ENCODE measurements at places on chromosomes 16 and 17.

GRCh38 chr16:64217789-64218535 is 903.9 kb downstream of the CDH11 start:
- DNase-seq: no peak

GRCh38 chr17:17186051-17186450 is 20.1 kb downstream of the PLD6 start:
- DNase-seq: no peak

GRCh38 chr17:55458978-55459377 is 37.3 kb upstream of the MMD start:
- no peak for DNase-seq

- DNase-seq: no peak
Observed at GRCh38 chr16:53713403-53714204, 9.6 kb downstream of the FTO start.

DNA sequence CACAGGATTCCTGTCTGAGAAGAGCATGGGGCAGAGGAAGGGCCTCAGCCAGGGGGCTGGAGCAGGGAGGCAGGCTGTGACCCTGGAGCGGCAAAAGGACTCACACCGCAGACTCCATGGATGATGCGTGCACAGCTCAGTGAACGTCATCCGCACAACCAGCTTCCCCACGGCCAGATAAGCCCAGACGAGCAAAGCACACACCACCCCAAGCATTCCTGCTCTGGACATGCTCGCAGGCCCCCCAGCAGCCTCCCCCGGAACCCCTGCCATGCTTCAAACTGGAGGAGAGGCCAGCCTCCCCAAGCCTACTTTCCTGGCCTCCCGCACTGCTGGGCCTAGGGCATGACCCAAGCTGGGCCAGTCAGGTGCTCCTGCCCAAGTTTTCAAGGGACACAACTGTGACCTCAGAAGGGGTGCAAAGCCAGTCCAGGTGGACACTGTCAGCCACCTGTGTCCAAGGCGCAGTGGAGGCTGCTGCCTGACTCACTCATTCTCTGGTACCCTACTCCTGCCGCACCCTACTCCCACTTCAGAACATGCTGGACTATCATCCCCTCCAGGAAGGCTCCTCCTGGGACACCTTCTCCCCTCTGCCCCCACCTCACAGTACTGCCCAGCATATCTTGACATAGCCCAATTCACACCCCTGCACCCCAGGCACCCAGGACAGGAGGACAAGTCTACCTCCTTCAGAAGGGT is 4.8 kb downstream of the BCAR1 start:
- DNase-seq: no peak

GRCh38 chr17:58679263-58680037 is 12.4 kb downstream of the TEX14 start:
- DNase-seq: peak; percentile 22

GRCh38 chr16:3948378-3948995 is 68.0 kb upstream of the CREBBP start:
- DNase-seq: no peak

DNA sequence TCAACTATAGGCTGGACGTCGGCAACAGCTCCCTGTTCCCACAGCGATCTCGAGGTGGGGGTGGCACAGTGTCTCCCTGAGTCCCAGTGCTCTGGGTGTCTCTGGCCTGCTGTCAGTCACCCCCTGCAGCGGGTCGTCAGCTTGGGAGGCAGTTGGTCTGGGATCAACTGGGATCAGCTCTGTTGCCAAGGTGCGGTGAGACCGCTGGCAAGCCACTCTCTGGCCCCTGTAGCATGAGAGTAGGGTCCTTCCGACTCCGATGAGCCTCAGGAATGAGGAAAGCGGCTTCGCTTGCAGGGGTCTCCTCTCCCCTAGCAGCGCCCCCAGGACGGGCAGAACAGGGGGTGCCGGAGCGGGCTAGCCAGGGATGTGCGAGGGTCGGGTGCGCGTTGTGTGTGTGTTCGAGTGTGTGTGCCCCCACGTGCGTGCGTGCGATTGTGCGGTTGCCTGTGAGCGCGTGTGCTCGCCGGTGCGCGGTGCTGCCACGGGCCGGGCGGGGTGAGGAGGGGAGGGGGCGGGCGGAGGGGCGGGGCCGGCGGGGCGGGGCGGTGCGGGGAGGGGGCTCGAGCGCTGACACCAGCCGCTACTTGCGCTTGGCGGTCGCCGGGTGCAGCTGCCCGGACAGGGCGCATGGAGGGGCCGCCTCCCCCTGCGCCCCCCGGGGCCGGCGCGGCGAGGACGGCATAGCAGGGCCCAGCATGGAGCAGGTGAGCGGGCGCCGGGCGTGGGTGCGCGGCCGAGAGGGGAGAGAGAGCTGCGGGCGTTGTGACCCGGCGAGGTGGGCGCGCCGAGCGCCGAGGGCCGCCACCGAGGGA is 9.4 kb upstream of the ARHGAP23 start:
- DNase-seq: no peak

GRCh38 chr17:61239327-61239726 is 160.3 kb upstream of the TBX2 start:
- no peak for DNase-seq

DNA sequence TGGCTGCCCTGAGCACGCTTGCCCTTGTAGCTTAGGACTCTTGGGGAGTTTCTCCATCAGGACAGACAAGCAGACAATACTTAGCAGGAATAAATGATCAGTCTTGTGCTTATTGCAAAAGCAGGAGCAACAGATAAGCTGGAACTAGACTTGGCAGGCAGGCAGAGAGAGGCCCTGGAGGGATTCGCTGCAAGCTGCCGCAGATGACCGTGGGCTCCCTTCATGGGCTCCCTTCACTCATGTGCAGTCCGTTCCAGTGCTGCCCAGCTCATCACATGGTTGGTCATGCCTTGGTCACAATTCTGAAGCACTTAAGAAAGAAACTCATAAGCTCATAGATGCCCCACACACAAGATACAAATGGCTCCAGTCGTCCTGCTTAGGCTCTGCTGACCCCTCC is 2.4 kb upstream of the SLC5A10 start:
- DNase-seq: no peak

GRCh38 chr17:7789131-7789530 is 44.9 kb upstream of the KDM6B start:
- DNase-seq: no peak

- DNase-seq: no peak
Observed at GRCh38 chr17:38458521-38458920, 30.3 kb downstream of the ARHGAP23 start.

DNA sequence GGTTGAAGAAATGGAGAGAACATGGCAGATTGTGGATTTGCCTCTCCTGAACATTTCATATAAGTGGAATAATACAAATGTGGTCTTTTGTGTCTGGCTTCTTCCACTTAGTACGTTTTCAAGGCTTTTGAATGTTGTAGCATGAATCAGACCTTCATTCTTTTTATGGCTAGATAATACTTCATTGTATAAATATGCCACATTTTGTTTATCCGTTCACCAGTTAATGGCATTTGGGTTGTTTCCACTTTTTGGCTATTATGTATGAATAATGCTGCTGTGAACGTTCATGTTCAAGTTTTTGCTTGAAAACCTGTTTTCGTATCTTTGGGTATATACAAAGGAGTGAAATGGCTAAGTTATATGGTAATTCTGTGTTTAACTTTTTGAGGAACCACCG is 130.4 kb downstream of the TANC2 start:
- no peak for DNase-seq

DNA sequence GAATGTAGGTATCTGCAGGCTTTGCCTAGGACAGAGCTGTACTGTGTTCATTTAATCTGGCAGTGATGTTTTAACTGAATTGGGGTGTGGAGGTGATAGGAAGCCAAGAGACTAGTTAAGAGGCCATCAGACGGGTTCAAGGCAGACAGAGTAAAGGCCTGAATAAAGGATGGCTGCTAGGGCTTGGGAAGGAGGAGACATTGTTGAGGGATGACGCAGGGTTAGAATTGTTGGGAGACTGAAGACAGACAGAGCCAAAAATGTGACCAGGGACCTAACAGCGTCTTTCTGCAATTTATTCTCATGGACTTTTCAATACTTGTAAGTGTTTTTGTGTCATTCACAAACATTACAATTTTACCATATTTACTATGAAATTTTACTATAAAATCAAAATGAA is 48.6 kb upstream of the MYH10 start:
- no peak for DNase-seq

DNA sequence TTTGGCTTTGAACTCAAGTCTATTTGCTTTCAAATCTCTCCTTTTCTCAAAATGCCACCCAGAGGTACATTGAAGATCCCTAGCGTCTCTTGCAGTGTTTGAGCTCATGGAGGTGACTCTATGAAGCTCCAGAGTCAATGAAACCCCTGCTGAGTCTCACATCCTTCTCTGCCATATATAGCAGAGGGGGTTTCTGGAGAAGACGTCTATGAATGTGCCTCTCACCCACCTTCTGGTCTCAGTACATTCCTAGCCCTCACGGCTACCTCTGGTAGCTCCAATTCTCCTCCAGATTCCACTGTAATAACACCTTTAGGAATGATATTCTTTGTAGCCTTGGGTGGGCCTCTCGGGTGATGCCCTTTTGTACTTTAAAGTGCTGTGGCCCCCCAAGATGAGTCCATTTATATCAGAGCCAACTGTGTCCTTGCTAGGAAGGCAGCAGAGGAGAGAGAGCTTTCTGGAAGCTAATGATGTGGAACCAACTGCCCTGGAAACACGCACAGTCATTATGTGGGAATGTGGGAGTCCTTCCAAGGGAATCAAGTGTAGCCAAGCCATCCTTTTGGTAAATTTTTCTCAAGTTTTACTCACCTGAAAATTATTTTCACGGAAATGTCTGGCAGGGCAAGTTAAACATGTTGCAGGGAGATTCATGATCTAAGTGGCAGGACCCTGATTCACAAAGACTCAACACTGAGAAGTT is 123.4 kb downstream of the ASIC2 start:
- no peak for DNase-seq

DNA sequence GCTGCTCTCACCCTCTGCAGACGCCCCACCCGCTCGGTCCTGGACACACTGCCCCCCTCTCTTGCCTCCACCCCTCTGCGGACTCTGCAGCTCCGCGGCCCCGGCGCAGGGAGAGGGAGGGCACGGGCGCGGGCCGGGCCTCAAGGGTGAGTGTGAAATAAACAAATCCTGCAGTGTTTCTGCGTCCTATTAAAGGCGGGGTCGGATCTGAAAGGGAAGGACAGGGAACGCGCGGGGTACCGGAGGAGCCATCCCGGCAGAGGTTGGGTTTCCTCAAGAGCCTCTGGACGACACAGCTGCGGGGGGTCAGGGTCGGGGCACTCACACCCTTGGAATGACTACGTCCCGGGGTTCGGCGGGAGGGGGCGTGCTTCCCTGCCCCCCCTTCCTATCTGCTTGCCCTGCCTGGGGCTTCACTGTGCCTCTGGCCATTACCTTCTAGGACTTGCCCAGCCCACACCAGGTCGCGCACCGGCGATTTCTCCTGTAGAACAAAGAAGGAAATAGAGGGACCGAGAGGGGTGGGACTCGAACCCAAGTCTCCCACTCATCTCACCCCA is 466 bp upstream of the HSF4 start:
- DNase-seq: no peak

DNA sequence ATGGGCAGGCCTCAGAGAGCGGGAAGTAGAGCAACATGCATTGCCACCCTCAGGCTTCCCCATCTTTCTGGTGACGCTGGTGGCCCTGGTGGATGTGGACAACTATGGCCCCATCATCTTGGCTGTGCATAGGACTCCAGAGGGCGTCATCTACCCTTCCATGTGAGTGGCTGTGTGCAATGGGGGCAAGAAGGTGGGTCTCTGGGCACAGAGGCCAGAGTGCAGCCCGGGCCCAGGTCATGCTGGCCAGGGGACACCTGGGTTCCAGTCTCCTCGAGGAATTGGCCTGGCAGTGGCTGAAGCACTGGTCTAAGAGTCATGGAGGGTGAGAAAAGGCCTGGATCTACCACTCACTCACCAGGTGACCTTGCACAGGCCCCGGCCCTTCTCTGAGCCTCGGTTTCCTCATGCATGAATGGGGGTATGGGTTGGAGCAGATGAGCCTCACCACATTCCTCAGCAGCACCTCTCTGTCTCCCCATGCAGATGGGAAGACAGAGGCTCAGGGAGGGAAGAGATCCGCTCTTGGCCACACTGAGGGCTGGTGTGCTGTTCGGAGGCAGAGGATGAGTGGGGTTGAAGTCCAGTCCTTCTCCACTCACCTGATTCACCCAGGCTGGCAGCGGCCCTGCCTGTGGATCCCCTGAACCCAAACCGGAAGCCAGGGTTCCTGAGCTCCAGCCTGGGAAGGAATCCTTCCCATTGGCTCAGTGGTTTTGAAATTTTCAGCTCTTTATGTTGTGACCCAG is 7.2 kb upstream of the ADGRG3 start:
- DNase-seq: no peak

GRCh38 chr16:3094289-3095027 is 4.6 kb downstream of the ZSCAN10 start:
- peak; percentile 80 for DNase-seq

DNA sequence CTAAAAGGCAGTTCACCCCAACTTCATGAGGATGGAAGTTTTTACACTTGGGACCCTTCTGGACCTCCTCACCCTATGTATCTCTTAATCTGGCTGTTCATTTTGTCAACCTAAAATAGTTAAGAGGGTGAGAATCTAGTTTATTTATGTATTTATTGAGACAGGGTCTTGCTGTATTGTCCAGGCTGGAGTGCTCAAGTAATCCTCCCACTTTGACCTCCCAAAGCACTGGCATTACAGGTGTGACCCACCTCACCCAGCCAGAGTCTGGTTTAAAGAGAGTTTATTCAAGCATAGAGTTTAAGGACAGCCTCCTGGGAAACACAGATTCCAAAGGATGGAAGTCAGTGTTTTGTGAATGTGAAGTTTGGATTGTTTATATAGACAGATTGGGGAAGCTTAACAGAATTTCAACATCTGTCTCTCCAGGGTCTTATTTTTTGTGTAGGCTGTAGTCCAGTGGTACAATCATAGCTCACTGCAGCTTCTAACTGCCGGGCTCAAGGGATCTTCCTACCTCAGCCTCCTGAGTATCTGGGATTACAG is 8.0 kb upstream of the APPBP2 start:
- DNase-seq: no peak

- DNase-seq: no peak
Observed at GRCh38 chr17:14664511-14664910, 363.6 kb downstream of the HS3ST3B1 start.

Data from inflammatory macrophage (primary cell).